GDM1 (cell line): ENCODE measurements at places on chromosomes 6 and 20.

DNA sequence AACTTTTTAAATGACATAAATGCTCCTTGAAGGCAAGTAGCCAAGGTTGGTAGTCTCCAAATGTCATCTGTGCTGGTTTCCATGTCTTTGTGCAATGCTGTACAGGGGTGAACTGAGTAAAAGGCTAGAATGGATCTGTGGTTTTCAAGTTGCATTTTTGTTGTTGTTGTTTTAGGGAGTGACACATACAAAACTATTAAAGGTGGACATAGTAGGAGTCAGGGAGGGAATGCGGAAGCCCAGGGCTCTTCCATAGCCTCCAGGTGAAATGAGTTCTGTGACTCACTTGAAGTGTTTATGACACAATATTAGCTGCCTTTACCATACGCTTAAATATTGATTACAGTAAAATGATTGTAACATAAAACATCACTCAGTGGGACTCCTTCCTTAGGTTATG is 22.5 kb upstream of the QKI start:
- no peak for DNase-seq

GRCh38 chr6:164337925-164338397 is 923.4 kb downstream of the QKI start:
- no peak for DNase-seq

DNA sequence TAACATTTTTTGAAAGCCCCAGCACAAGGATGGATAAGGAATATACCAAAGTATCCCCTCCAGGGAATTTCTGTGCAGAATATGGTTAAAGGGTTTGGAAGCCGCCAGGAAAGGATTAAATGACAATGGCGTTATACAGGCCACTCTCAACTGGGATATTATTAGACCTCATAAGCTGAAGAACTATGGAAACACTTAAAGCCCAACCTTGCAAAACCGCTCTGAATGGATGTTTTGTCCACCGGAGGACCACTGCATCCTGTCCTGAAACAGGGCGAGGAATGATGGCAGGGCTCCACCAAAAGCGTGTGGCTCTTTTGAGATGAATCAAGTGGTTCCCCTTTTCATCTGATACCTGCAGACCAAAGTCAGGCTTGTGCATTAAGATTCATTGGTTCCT is 32.4 kb downstream of the NFATC2 start:
- DNase-seq: no peak

DNA sequence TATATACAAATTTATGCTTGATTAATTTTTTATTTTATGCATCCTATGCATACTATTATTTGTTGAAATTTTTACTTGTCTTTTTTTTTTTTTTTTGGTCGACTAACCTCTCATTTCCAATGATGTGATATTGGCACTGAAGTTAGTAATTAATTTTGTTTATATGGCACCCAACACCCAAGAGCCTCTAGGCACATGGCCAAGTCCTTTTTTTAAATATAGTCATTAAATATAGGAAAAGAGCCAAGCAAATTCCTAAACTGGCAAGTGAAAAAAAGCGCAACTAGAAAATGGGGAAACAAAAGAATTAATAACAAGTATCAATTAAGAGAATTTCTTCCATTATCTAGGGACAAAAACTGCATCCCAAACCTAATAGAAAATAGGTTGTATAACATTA is 85.5 kb upstream of the HS3ST5 start:
- no peak for DNase-seq

GRCh38 chr6:148980234-148980633 is 233.4 kb downstream of the UST start:
- DNase-seq: no peak

- DNase-seq: no peak
Measured at GRCh38 chr20:4608861-4609260, 112.8 kb upstream of the PRND start.

DNA sequence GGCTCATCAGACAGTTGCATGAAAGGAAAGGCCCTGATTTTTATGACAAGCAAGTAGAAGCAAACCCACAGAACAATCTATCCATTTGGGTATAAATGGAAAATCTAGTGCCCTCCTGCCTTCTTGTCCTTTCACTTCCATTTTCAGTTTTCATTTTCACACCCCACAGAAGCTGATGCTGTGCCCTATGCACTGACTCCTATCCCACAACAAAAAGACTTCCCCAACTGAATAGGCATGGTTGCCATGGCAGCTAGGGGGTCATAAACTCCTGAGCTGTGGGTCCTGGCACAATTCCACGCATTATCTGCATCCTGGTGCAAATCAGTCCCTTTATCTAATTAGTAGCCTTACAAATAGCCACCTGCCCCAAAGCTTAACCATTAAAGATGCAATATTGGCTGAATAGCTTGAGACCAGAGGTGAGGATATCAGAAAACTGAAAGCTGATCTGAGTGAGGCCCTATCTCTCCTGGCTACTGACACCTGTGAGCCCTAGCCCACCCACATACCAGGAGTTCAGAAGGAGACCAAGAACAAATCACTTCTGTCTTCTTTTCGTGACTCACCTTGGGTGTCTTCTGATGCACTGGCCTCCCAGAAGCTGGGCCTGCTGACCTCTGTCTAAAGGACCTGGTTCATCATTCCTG is 34.9 kb upstream of the HEY2 start:
- no peak for DNase-seq
